Fibroblast of villous mesenchyme (primary cell): ENCODE measurements at places on chromosomes 7 and 10.
A peak's percentile ranks its signal among the peaks of the same experiment; 100 is the strongest.

DNA sequence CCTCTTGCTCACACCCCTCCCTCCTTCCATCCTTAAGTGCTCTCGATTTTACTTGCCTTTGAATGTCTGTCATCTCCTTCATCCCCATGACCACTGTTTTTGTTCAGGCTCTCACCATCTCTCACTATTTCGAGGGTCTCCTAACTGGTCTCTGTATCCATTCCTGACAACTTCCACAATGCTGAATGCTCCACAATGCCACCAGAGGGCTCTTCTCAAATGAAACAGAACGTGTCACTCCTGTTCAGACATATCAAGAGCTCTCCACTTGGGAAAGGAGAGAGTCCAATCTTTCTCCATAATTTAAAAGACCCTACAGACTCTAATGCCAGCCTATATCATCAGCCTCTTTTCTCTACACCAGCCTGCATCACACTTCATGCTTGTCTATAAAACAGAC is 9.0 kb upstream of the SLC13A1 start:
- DNase-seq, result peak; percentile 26

DNA sequence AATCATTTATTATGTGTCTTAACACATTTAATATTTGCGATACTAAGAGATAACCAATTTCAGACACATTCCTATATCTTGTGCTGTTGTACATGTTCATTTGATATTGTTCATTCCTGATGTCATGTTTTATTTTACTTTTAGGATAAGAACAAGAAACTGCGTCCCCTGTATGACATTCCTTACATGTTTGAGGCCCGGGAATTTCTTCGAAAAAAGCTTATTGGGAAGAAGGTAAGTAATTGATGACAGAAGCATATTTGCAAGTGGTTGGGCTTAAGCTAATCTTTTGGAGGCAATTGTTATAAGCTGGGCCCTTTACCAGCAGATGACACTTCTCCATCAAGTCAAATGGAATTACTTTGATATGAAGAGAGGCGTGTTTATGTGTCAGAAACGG is 155.3 kb downstream of the SND1 start:
- no peak for DNase-seq

DNA sequence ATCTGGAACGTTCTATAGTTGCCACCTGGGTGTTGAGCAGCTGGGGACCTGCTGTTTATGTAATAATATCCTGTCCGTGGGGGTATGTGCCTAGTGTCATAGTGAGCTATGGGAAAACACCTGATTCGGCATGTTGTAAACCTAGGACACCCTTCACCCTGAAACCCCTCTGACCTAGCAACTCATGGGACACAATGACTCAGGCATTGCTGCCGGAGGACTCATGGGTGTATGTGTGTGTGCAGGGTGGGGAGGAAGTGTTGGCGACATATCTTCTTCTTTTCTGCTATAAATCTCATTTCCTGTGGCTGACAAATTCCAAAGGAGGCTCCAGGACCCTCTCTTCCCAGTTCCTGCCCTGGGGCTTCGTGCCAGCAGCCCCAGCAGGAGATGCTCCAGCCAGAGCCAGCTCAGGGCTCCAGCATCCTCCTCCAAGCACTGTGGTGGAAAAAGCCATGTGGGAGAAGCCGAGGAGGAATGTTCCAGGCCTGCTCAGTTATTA is 77.0 kb upstream of the PODXL start:
- peak; percentile 77 for DNase-seq

DNA sequence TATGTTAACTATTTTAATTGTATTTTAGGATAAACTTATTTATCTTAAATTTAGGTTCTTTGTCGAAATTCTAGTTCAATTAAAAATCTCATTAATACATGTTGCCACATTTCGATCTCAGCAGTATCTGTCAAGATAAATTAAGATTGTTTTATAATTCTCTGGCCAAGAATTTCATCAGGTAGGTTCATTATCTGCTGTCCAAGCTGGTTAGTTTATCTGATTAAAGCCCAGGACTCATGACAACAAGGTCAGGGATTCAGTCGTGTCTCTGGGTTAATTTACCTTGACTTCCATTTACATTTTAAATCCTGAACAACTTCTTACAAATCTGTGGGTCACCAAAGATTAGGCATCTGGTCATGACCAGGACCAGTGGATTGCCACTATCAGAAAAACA is 7.6 kb downstream of the STEAP4 start:
- no peak for DNase-seq
